ENCODE measurements at places on chromosomes 4 and X.
A peak's percentile ranks its signal among the peaks of the same experiment; 100 is the strongest.

DNA sequence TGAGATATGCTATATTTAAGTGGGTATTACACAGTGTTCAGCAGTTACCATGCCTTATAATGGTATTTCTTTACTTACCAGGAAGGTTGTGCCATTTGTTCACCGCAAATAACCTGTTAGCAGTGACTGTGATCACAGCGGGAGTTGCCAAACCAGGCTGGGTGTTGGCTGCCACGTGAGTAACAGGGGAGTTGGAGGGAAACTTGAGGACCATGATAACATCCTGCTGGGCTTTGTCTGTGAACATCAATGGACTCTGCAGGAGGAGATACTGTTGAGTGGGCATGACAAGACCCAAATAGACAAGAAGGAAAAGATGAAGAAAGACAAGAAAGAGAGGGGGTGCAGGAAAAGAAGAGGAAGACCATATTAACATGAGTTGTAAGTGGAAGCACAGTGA lies 242.9 kb downstream of the DCLK2 start:
- DNase-seq = no peak

GRCh38 chr4:185203486-185204237 lies at the start of gene CFAP97:
TSS of gene CFAP97 (minus strand) at chr4:185204000. CDS start at chr4:185191196, 12,804 bp downstream.
- DNase-seq = peak; percentile 97

- peak; percentile 43 for DNase-seq
Measured at GRCh38 chr4:25993395-25994185, 79.6 kb downstream of the SMIM20 start.

- DNase-seq = no peak
Measured at GRCh38 chrX:5907207-5907606, 321.5 kb downstream of the NLGN4X start.

DNA sequence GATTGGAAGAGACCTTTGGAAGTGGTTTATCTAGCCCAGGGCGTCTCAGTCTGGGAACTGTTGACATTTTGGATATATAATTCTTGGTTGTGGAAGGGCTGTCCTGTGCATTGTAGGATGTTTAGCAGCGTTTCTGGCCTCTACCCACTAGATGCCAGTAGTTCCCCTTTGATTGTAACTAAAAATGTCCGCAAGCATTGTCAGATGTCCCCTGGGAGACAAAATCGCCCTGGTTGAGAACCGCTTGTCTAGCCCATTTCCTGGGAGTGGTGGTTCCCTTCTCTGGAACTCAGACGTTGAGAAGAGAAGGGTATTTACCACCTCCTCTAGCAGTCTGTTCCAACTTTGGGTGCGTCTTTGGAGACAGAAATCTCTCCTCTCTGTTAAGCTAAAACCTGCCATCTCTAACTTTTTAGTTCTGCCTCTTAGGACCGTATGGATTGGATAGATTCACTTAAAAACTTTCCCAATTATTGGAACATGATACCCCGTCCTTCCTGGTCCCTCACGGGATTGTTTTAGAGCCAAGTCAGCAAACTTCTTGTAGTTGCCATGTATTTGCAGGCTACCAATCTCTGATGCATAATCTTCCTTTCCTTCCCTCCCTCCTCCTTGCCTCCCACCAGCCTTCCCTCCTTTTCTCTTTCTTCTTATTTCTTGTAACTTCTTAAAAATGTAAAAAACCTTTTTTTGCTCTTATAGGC lies 13.9 kb downstream of the TMEM165 start:
- no peak for DNase-seq

DNA sequence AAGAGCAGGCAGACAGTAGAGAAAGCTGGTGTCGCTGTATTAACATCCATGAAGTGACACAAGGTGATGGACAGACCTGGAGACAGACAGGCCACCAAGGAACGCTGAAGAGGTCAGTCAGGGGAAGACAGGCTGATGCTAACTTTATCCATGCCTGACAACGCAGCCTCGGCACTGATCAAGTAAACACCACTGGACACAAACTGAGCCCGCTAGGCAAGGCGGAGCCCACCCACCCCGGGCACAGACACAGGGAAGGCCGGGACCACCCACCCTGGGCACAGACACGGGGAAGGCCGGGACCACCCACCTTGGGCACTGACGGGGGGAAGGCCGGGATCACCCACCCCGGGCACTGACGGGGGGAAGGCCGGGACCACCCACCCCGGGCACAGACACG lies 18.8 kb downstream of the PPP2R3B start:
- DNase-seq = no peak

- DNase-seq = no peak
Measured at GRCh38 chrX:38166478-38167083, 54.1 kb downstream of the SRPX start.

- DNase-seq = no peak
Measured at GRCh38 chrX:41981481-41982013, 58.2 kb upstream of the CASK start.

GRCh38 chr4:83269256-83269655 lies 15.3 kb downstream of the COQ2 start:
- DNase-seq = no peak

GRCh38 chr4:61772126-61772525 lies 572.0 kb downstream of the ADGRL3 start:
- DNase-seq = no peak

DNA sequence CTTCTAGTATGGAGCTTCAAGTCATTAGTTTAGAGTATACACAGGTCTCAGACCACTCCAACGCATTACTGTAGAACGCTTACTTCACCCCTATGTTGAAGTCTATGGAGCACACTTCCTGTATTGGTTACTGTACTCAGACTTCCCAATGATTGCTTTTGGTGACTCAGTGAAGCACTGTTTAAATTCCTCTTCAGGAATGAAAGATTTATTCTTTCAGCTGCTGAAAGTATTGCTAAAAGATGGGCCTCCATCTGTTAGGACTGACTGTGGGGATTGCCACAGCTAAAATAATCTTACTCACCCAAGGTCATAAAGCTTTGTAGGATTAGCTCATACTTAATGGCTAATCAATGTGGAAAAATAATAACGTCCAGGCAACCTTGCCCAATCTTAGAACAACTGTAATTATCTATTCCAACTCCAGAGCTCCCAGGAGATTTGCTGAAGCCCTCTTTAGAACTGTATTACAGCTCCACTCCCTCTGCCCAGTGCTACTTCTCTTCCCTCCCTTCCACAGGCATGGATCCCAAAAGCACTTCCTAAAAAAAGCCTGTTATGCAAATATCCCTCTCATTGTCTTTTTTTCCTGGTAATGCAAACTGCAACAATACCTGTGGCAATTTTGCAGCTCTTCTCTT lies 281.9 kb upstream of the HS3ST1 start:
- no peak for DNase-seq

- no peak for DNase-seq
Measured at GRCh38 chrX:107880054-107880610, 54.5 kb downstream of the MID2 start.

- DNase-seq = no peak
Measured at GRCh38 chr4:158201876-158202275, 8.4 kb upstream of the TMEM144 start.

- DNase-seq = no peak
Measured at GRCh38 chr4:26369581-26369980, 48.8 kb downstream of the RBPJ start.

DNA sequence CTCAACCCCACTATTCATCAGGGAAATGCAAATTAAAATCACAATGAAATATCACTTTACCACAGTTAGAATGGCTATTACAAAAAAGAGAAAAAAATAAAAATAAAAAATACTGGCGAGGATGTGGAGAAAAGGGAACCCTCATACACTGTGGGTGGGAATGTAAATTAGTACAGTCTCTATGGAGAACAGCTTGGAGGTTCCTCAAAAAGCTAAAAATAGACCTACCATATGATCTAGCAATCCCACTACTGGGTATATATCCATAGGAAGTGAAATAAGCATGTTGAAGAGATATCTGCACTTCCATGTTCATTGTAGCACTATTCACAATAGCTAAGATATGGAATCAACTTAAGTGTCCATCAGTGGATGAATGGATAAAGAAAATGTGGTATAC lies 50.5 kb upstream of the PAGE1 start:
- DNase-seq = no peak

DNA sequence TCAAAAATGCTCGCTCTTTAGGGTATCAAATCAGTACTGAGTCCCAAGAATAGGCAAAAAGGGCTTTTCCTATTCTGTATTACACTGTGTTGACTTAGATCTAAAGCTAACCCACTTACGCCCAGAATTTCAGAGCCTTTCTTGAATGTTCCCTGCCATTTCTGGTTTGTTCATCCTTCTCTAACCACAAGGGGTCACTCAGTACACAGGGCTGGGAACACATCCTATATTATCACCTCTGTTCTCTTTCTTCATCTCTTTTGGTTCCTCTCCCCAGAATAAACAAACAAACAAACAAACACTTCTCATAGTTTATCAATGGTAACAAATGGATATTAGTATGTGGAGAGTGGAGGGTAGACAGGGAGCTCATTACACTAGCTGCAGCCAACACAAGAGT lies 25.5 kb upstream of the MORC4 start:
- no peak for DNase-seq

GRCh38 chrX:153019166-153019565 lies 25.2 kb upstream of the PNMA5 start:
- DNase-seq = no peak

GRCh38 chr4:26525771-26526150 lies 35.5 kb upstream of the CCKAR start:
- no peak for DNase-seq

- no peak for DNase-seq
Measured at GRCh38 chr4:2930135-2930757, 33.0 kb downstream of the NOP14 start.

DNA sequence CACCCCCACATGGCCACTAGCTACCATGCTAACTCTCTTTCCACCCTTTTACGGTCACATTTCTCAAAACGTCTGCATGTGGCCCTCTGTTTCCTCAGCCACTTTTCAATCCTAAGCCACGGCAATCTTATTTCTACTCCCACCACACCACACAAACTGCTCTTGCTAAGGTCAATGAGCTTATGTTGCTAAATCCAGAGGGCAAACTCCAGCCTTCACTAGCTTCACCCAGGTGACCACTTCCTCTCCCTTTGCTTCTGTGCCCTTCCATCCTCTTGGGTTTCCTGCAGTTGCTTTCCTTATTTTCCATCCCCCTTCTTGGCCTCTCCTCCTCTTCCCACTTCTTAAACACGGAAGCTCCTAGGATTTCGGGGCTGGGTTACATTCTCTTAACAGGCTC lies 16.5 kb downstream of the CETN2 start:
- no peak for DNase-seq

DNA sequence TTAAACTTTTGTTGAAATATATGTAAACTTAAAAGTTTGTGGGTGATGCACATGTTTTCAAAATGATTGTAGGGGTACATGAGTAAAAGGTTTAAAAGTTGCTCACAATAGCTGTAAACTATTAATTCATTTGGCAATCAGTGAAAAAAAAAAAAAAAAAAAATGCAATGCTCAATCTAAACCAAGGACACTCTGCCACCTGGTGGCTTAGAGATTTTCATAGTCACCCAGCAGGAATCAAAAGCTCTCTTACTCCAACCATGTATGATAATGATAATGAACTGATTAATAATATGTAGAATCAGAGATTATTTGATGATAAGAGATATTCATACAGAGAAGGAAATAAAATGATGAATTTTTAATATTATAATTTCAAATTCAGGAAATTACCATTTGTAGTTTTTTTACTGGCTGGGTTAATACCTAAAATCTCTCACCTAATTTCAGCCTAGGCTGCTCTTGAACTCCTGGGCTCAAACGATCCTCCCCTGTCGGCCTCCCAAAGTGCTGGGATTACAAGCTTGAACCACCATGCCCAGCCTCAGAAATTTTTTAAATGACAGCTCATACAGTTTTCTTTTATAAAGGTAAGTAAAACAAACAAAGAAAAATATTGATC lies 46.9 kb upstream of the SLC25A4 start:
- DNase-seq = no peak

- DNase-seq = no peak
Measured at GRCh38 chr4:152188801-152189200, 347.1 kb downstream of the FBXW7 start.

DNA sequence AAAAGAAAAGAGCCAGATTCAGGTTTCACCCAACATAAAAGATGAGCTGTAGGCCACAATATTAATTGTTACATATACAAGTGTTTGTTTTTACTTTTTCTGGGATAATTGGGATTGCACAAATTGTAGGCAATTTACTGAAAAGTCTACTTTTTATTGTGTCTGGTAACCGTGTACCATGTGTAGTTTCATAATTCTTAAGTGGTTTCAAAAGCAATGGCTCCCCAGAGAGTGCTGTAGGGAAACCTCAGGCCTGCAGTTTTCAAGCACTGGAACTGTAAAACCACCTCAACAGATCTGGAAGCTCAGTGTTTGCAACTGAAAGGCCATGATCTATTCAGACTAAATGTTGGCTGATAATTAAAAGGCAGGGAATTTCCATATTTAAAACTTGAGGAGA lies 53.9 kb upstream of the MMAA start:
- DNase-seq = no peak

GRCh38 chr4:15755321-15756155 lies 22.6 kb upstream of the CD38 start:
- DNase-seq = no peak

- DNase-seq = no peak
Measured at GRCh38 chr4:17055788-17056187, 157.3 kb upstream of the LDB2 start.

DNA sequence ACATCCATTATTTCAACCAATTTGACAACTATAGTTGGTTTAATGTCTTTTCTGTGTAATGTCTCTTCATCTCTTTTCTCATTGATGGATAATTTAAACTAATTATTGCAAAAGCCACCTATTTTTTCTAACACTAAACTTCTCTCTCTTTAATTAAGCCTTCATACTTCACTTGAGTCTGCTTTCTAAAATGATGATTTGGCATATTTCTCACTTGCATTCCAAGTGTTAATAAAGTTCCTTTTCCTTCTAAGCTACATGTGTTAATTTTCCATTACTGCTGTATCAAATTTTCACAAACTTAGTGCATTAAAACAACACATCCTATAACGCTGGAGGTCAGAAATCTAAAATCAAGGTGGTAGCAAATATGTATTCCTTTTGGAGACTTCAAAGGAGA lies 1743.8 kb upstream of the PCDH7 start:
- no peak for DNase-seq

DNA sequence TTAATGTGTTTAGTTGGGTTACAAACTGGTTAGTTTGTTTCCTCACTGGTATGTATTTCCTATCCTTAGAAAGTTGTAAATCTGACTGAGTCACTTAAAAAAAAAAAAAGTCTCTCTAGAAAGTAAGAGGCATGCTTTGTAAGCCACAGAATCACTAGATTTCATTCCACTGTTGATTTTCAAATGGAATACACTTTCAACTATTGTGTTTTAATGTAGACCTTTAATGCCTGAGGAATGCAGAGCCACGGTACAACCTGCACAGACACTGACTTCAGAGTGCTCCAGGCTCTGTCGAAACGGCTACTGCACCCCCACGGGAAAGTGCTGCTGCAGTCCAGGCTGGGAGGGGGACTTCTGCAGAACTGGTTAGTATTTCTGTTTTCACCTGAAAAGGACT lies 88.6 kb downstream of the HHIP start:
- DNase-seq = no peak

GRCh38 chrX:23888887-23889501 lies 18.7 kb downstream of the APOO start:
- no peak for DNase-seq

GRCh38 chrX:13263560-13264251 lies 56.1 kb downstream of the ATXN3L start:
- DNase-seq = no peak

- no peak for DNase-seq
Measured at GRCh38 chr4:70979445-70980008, 13.9 kb upstream of the DCK start.
